ENCODE measurements at places on chromosomes 2 and 18.

GRCh38 chr2:9667826-9668225, 37.0 kb upstream of the YWHAQ start:
- DNase-seq: no peak

- no peak for DNase-seq
Observed at GRCh38 chr18:46471809-46472498, 185.1 kb downstream of the LOXHD1 start.

DNA sequence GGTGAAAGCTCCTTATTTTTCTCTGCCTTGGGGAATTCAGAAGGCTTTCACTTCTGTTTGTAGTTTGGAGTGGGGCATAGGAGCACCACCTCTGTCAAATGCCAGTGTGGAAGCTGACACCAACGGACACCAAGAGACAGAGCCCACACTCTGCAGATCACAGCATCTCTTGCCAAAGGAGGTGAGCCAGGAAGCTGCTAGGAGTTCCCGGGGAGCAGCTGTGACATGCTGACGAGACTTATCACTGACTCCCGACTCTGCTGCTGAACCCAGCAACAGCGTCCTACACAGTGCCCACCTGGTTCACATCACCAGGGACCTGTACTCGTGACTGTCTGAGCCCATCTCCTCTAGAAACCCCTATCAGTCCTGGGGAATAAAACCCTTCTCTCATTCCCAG, 8.1 kb downstream of the TEX51 start:
- no peak for DNase-seq

- DNase-seq: no peak
Observed at GRCh38 chr2:118661179-118661578, 186.3 kb downstream of the EN1 start.

DNA sequence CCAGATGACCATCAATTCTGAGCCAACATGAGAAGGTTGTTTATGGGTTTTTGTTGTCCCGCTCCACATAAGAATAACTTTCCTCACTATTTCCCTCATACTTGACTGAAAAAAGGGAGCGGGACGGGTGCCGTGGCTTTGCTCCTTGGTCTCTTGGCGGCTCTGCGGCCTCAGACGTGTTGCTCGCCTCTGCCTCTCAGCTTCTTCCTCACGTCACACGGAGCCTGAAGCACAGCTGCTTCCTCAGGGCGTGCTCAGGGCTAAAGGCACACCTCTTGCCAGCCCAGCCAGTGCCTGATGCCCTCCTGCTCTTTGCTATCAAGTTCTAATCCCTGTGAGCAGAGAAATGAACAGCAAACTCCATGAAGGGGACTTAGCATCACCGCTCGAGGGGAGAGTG, 17.9 kb upstream of the ID2 start:
- DNase-seq: no peak
